ENCODE measurements at places on chromosomes 5 and 9.

DNA sequence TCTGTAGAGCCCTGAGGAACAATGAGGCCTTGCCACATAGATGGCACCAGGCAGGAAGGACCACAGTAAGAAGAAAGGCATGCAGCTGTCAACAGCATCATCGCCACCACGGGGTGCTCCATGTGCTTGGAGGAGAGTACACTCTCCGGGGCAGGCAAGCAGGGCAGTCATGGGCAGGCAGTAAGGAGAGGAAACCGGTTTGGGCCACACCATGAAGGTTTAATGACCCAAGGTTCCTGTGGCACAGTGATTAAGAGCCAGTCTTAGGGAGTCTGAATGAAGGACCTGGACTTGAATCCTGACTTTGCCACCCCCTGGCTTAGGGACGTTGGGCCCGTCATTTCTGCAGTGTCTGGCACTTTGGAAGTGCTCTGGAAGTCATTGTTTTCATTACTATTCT lies 80.6 kb upstream of the ZBTB43 start:
- DNase-seq = no peak

DNA sequence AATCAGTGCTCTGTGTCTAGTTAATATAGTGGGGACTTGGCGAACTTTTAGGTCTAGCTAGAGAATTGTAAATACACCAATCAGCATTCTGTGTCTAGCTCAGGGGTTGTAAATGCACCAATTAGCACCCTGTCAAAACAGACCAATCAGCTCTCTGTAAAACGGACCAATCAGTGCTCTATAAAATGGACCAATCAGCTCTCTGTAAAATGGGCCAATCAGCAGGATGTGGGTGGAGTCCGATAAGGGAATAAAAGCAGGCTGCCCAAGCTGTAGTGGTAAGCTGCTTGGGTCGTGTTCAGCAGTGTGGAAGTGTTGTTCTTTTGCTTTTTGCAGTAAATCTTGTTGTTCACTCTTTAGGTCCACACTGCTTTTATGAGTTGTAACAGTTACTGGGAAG lies 3.6 kb upstream of the OTULINL start:
- no peak for DNase-seq

DNA sequence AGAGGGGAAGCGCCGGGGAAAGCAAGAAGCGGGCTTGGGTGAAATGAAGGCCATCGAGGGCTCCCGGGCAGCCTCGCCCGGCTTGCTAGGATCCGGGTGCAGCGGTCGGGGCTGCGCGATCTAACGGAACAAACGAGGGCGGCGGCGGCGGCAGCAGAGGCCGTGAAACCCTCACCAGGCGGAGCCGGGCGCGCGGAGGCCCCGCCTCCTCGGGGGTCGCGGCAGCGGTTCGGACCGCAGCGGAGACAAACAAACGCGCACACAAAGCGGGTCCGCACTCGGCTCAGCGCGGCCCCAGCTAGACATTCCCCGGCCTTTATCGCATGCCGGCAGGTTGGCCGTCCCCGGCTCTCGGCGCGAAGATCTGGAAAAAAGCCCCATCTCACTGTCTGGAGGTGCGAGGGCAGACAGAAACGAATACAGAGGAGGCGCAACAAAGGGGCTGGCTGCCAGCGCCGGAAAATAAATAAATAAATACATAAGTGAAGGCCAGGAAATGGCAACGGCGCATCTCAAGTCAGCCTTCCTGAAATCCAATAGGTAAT lies 10.5 kb upstream of the TRIM36 start:
- DNase-seq = peak; percentile 33

DNA sequence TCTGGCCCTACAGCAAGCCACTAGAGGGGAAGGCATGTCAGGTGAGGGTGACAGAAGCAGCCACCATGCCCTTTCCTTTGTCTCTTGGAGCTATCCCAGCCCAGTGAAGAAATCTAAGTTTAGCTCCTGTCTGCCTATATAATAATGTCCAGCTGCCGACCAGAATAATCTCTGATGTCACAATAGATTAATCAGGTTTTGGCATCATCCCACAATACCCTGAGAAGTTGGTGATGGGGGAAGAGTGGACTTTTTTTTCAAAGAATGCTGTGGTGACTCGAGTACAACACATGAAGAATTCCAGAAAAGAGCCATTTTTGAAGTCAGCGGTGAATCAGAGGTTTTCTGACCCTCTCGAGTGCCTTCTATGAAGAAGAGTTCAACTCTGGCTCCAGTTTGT lies 1.7 kb upstream of the TSLP start:
- DNase-seq = no peak

- no peak for DNase-seq
These were observed 31.5 kb upstream of the NKD2 start for GRCh38 chr5:976849-977751.

GRCh38 chr5:57175551-57176309 lies 1.9 kb downstream of the GPBP1 start:
- peak; percentile 66 for DNase-seq

DNA sequence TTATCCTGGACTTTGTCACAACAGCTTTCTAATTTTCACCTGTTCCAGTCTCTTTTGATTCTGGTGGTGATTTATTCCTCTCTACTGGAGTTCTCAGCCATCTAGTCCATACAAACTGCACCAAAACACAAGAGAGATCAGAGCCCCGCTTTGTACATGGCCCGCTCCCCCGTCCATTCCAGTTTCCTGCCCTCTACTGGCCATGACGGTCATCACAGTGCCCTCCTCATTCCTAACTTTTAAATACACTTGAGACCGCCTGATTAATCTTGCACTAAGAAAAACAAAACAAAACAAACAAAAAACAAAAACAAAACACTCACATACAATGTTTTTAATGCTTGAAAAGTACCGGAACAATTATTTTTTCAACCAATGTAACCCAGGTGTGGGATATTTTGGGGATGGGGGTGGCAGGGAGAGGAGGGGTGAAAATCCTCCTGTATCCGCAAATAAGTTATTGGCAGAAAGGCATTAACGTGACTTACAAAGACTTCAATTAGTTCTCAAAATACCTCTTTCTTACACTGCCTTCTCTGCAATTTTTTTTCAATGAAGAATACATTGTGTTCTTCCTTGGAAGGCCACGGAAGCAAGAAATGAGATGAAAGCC lies 84.8 kb upstream of the PAM start:
- peak; percentile 20 for DNase-seq

DNA sequence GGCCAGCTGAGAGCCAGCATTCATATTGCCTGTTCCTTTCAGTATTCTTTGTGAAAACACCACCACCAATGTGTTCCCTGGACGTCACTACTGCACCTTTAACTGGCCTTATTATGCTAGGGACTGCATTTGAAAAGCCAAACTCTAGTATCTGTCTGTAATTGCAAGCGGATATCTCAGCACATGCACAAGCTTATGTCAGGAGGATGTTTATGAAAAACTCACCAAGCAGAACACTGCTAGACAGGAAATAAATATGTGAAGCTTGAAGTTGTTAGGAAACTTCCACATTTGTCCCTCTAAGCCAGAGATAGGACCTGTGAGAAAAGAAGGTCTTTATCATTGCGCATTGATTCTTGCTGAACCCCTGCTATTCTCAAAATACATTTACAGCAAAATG lies 135.4 kb upstream of the CCDC152 start:
- no peak for DNase-seq

GRCh38 chr5:147177125-147177840 lies 57.5 kb upstream of the STK32A start:
- DNase-seq = no peak

DNA sequence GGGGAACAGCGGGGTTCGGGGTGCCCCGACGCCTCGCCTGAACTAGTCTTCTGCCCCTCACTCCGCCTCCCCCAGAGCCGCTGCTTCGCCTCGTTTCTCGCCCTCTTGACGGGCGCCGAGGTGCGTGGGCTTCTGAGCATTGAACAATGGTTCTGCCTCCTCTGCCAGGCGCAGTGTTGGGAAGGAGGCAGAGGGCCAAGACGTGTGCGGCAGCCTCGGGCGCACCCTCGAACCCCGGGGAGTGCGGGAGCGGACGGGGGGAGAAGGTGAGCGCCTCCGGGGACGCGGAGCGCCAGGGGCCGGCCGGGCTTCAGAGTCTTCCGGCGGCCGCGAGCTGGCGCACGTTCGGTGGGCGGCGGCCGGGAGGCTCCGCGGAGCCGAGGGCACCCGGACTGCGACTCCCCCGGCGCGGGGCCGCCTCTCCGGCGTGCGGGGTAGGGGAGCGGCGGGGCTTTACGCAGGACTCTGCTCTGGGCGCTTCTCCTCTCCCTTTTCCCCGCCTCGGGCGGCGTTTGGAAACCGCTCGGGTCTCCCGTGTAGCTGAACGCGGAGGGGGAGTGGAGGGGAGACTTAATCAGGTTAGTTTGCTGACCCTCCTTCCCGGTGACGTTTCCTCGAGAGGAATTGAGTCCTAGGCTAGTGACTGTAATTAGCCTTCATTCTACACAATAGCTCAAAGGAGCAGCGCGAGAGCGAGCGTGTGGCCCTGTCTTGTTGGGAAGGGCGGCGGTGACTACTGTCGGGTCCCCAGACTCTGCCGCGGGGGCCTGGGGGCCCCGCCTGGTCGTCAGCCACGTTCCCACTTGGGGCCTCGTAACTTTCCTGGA lies 1.1 kb downstream of the VLDLR start:
- DNase-seq = no peak

- no peak for DNase-seq
These were observed 94.1 kb upstream of the SELENOP start for GRCh38 chr5:42905827-42906226.

All from stimulated activated CD4-positive, alpha-beta T cell treated with anti-CD3 and anti-CD28 coated beads, Interleukin-2, amount 100 ng/mL, for 24 hours (primary cell).